ENCODE measurements at places on chromosomes 11 and 22.

DNA sequence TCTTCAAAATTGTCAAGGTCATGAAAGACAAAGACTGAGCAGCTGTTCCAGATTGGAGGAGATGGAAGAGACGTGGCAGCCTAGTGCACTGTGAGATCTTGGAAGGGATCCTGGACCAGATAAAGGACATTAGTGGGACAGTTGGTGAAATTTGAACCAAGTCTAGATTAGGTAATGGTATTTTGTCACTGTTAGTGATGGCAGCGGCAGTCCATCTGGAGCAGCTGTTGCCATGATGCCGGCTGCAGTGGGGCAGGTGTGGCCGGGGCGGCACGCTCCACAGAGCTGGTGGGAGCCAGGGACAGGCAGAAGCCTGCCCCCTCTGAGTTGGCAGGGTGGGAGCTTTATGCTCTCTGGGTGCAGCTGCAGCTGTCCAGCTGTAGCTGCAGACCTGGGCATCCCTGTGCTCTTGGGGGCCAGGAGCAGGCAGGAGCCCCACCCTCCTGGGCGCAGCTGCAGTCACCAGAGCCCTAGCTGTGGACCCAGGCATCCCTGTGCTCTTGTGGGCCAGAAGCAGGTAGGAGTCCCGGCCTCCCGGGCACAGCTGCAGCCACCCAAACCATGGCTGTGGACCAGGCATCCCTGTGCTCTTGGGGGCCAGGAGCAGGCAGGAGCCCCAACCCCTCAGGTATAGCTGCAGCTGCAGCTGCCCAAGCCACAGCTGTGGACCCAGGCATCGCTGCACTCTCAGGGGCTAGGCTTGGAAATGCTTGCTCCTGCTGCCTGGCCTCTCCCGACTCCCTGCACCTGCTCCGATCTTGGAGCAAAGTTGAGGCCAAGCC is 20.7 kb downstream of the DIXDC1 start:
- DNase-seq, result no peak

GRCh38 chr22:38300197-38300945 is 16.9 kb downstream of the CSNK1E start:
- no peak for DNase-seq

DNA sequence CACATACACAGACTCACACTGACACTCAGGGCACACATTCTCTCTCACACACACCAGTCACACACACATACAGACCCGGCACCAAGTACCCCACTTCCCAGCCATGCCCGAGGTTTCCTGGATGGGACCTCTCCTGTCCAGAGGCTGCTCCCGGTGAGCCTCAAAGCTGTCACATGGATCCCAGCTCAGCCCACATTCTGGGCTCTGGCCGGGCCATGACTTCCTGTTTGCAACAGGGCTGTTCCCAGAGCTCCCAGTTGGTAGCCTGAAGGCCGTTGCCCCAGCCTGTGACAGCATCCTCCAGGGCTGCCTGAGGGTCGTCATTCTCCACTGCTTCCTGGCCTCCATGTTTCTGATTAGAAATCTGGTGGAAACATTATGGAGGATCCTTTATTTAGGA is 14.6 kb upstream of the CYP2D6 start:
- no peak for DNase-seq

- no peak for DNase-seq
Measured at GRCh38 chr11:92841719-92842118, 127.7 kb upstream of the MTNR1B start.

GRCh38 chr22:24431309-24432034 is 4.1 kb downstream of the ADORA2A start:
- no peak for DNase-seq

DNA sequence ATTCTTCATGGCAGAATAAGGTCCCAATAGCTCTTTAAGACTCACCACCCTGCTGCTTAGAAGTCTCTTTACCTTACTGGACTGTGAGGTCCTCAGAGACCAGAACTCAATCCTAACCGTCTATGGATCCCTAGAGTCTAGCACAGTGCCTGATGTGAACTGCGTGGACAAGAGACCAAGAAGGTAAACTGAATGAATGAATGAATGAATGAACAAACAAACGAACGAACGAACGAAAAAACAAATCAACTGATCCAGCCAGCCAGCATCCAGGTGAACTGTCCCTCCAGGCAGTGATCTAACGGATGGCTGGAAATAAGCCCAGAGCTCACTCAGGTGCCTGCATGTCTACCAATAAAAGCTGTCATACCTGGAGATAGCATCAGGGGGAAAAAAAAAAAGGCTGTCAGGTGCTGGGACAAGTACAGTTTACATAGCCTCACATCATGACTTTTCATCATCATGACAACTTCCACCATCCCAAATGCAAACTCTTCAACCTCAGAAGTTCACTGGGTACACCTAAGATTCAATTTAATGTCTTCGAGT is 59.8 kb downstream of the PACSIN2 start:
- no peak for DNase-seq

- DNase-seq, result no peak
Measured at GRCh38 chr11:122242731-122243130, 126.7 kb upstream of the BLID start.

DNA sequence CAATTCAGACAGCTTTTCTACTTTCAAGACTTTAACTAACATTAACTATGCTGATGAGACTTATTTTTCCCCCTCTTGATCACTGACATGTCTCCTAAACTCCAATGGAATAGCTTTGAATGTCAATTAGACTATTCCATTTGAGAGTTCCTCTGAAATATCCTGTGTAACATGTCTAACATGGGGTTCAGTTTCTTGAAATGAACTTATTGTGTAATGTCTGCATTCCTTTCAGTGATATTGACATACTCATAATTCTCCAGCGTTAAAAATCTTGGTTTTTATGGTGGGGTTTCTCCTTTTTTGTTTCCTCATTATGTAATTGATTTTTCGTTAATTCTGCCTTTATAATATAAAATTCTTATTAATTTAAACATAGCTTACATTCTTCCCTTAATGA is 37.7 kb upstream of the SPTBN2 start:
- no peak for DNase-seq

- DNase-seq, result no peak
Measured at GRCh38 chr11:5593146-5593545, 3.3 kb upstream of the TRIM6 start.

- DNase-seq, result no peak
Measured at GRCh38 chr22:30717331-30717921, 22.8 kb downstream of the OSBP2 start.

DNA sequence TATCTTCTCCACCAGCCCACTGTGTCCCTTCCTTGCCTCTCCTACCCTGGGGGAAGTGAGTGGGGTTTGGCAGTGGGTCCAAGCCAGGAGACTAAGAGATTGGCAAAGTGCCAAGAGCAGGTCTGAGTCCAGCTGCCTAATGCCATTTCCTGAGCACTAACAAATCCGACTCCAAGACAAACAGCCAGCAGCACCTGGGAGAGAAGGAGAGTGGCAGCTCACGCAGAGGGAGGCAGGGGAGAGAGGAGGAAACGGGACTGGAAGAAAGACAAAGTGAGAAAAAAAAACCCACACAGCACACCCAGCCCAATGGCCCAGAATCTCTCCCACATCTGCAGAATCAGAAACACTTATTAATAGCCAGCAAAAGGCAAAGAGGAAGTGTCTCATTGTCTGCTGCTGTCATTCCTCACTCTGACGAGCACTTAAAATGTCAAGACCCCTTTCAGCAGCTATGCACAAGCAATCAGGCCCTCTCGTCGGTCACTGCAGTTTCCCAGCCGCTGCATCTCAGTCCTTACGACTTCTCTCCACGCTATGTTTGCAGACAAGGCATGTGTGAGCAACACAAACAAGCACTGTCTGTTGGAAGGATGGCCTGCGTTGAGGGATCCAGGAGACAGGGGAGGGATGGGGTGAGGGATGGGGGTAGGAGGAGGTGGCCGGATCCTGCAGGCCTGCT is 558.4 kb upstream of the CADM1 start:
- no peak for DNase-seq

DNA sequence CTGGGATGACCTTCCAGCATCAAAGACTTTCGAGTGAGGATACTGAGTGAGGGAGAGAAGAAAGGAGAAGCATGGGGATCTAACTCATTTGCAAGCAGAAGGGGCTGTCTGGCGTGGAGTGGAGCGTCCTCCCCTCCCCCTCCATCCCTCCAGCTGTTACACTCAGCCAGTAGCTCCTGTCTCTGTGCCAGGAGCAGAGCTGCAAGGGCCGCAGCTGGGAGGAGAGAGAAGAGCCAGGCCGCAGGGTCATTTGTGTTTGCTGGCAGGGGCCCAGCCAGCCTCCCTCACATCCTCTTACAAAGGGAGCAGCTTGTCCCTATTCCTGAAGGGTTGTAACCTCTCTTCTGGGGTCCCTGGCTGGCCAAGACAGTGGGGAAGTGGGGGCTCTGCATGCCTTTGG is 57.9 kb downstream of the NECTIN1 start:
- no peak for DNase-seq

DNA sequence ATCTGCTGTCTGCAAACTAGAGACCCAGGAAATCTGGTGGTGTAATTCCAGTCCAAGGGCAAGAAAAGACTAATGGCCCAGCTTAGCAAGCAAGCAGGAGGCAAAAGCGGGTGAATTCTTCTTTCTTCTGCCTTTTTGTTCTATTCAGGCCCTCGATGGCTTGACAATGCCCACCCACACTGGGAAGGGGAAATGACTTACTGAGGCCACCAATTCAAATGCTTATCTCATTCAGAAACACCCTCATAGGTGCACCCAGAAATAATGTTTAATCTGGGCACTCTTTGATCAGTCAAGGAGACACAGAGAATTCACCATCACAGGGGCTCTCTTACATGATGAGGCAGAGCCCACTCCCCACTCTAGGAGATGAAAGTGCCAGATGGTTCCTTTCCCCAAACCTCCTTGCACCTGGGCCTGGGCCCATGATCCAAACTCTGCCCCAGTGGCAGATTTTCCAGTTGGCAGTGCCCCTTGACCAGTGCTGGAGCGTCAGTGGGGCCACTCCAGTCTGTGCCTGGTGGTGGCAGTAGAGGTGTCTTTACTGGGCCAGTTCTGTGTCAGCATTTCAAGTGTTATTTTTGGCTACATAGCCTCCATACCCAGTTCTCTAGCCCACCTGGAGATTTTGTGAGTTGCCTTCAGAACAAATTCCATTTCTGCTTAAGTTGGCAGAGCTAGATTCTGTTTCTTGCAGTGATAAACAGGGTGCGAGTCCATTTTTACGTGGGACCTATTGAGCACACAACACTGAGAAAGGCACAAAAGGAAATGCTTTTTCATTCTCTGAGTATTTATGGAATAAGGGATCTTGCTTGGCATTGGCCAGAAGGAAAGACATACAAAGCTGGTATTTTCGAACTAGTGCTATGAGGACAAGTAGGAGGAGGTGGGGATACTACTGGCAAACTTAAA is 7.5 kb downstream of the ELMOD1 start:
- DNase-seq, result no peak

DNA sequence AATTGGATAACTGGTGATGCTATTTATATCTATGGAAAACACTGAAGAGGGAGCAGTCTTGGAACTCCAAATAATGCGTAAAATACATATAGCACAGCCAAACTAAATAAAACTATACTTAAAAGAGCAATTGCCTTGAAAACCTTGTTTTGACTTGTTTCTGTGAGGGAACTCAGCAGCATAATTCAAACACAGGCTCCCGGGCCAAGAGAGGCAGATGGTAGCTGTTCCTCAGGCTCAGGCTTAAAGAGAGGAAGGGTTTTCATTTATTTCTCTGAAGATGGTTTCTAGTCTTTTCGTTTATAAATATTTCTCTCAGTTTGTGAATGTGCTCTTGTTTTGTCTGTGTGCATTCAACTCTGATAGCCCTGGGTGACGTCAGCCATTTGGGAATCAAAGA is 82.4 kb downstream of the FANCF start:
- DNase-seq, result no peak
